ENCODE measurements at places on chromosomes 6 and 20. TPM values are rescaled to one million over a fixed set of nuclear protein-coding genes. Genes with fewer than 3 reads are reported as not detected.

The KHDRBS2 gene
- not detected for total RNA-seq

The TNNC2 gene
- total RNA-seq: not detected

The GPR6 gene
- total RNA-seq: not detected

The OR2J3 gene
- total RNA-seq: not detected

The ADGB gene
- not detected for total RNA-seq

The LST1 gene
- total RNA-seq: 66.6 TPM

The ELOVL4 gene
- total RNA-seq: 2.1 TPM

The VSX1 gene
- not detected for total RNA-seq

The LY6G6C gene
- not detected for total RNA-seq

The TREM2 gene
- total RNA-seq: not detected

The TBXT gene
- total RNA-seq: not detected

The HLA-DQB1 gene
- total RNA-seq: 4.7 TPM

The HAO1 gene
- total RNA-seq: not detected

The SLC32A1 gene
- total RNA-seq: not detected

The RBM39 gene
- total RNA-seq: 349 TPM

The MICB gene
- 36.1 TPM for total RNA-seq

The CCN2 gene
- not detected for total RNA-seq

The MEI4 gene
- total RNA-seq: not detected

The COL9A3 gene
- not detected for total RNA-seq

The ZNF334 gene
- 1.2 TPM for total RNA-seq

The SLC22A2 gene
- not detected for total RNA-seq

All from activated T-helper 1 cell treated with anti-CD3 and anti-CD28 coated beads, Interleukin-12 subunit alpha, Interleukin-12 subunit beta, Interleukin-2, Interleukin-4 antibody, amounts not matched to agents 30 ng/mL and 10 ng/mL and 1 ng/mL, durations not matched to agents 14 hours and 24 hours and 36 hours (primary cell).